Pons (tissue), 1 donor: ENCODE measurements at places on chromosomes 6 and 20.

DNA sequence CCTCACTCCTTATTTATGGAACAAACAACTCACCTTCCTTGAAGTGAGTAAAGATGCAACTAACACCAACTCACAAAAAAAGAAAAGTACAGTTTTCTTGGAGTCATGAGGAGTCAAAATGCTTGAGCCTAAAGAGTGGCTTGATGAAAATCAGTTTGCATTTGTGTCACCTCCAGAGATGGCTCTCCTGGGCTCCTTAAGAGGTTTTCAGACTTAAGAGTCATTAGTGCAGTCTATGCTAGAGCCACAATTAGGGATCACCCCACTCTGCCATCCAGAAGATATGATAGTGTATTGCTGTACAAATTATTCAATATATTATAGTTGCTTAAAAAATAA, 11.9 kb upstream of the SNX9 start:
- no peak for DNase-seq

GRCh38 chr6:50834929-50835410, 16.3 kb downstream of the TFAP2B start:
- DNase-seq, result no peak

- DNase-seq, result no peak
Observed at GRCh38 chr20:58019027-58019849, 209.2 kb downstream of the ANKRD60 start.

DNA sequence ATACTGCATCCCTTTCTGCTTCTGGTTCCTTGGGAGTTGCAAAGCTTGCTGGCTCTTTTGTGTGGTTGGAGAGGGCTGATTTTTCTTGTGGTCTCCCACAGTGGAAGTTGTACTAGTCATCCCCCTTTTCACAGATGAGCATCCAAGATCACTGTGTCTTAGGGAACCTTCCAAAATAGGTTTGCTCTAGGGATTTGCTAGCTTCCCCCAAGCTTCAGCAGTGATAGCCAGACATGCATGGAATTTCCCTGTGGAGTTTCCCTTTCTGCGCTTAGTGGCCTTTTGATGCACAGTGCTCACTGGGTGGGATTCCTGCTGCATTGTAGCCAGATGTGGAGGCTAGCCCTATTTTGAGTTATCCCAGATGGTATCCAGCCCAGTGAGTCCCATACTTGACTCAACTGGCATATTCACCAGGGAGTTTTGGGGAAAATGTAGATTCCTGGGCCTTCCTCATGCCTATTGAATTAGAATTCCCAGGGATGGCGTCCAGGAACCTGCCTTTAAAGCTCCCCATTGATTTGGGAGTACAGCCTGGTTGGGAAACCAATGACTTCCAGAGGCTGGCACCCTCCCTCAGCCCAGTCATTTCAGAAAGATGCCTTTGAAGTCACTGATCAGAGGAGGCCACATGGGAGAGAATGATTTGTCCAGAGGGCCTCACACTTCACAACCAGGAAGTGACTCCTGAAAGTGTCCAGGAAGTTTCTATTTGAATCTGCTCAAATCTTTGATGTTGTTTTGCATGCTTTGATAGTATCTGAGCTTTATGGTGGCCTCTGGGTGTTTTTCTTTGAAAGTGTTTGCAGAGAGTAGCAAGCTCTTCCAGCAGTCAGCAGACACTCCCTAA, 25.9 kb downstream of the PPARD start:
- no peak for DNase-seq

GRCh38 chr6:150409576-150410066, 40.8 kb downstream of the IYD start:
- DNase-seq, result peak; percentile 50

GRCh38 chr6:255751-256083, 36.6 kb upstream of the DUSP22 start:
- no peak for DNase-seq

- no peak for DNase-seq
Observed at GRCh38 chr20:58666702-58667101, 15.6 kb downstream of the STX16 start.

- DNase-seq, result peak; percentile 69
Observed at GRCh38 chr20:5072756-5073659, 46.8 kb downstream of the PCNA start.
